GM06990 (cell line): ENCODE measurements at places on chromosomes 11 and 22.
A peak's percentile ranks its signal among the peaks of the same experiment; 100 is the strongest.

GRCh38 chr22:36383110-36383581 is 4.6 kb downstream of the MYH9 start:
- DNase-seq, result peak; percentile 70

- no peak for DNase-seq
Measured at GRCh38 chr22:24576778-24577177, 16.1 kb downstream of the LRRC75B start.

DNA sequence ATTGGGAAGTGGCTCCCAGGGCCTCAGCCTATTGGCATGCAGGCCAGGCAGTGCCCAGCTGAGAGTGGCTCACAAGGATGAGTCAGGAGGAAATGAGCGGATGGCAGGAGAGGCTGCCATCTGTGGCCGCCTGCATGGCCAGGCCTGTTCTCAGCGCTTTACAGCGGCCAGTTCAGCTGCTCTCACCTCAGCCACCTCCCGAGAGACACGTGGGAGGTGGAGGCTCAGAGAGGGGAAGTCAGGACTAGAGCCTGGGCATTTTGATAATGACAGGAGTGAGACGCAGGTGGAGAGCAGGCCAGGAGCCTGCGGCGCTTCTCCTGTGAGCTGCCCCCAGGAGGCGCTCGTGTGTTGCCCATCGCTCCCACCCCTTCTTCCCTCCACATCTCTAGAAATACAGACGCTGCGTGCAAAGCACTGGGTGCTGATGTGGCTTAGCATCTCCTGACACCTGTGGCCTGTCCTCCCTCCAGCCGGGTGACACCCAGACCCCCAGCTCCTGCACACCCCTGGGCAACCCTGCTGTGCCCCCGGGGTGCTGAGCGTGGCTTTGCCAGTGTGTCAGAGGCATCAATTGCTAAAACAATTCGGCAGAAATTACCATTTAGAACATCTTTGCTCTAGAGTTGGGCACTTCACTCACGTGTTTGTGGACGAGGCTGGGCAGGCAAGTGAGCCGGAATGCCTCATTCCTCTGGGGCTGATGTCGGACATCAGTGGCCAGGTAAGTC is 21.4 kb upstream of the PANX2 start:
- DNase-seq, result peak; percentile 69

GRCh38 chr22:38262051-38262795 is 10.6 kb downstream of the TMEM184B start:
- DNase-seq, result peak; percentile 67

DNA sequence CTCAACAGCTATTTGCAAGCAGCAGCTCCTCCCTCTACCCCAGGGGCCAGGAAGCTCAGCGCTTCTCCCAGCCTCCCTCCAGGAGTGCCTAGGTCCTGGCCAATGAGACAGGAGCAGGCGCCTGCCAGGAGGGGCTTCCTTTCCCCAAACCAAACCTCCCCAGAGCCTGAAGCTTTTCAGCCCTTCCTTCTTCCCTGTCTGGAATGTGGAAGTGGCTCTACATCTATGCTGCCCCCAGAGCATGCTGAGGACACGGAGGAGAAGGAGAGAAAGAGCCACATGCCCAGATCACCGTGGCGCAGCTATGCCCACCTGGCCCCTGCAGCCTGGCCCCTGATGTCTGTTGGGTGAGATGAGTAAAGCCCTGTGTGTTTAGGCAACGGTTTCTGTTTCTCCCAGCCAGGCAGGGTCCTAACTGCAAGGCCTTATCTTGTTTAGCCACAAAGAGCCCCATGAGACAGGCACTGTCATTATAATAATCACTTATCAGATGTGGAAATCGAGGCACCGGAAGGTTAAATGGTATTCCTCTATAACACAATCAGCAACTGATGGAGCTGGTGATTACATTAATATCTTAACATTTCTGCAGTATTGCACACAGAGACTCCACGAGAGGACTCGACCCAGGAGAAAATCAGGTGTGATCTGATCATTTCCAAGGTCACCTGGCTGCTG is 315.8 kb downstream of the CTTN start:
- DNase-seq, result no peak

GRCh38 chr22:20319041-20319744 is 667 bp downstream of the DGCR6L start:
- DNase-seq, result no peak

- DNase-seq, result peak; percentile 18
Measured at GRCh38 chr11:93783765-93784144, 327 bp upstream of the MED17 start.

GRCh38 chr11:25860677-25861450 is 471.1 kb upstream of the ANO3 start:
- no peak for DNase-seq

DNA sequence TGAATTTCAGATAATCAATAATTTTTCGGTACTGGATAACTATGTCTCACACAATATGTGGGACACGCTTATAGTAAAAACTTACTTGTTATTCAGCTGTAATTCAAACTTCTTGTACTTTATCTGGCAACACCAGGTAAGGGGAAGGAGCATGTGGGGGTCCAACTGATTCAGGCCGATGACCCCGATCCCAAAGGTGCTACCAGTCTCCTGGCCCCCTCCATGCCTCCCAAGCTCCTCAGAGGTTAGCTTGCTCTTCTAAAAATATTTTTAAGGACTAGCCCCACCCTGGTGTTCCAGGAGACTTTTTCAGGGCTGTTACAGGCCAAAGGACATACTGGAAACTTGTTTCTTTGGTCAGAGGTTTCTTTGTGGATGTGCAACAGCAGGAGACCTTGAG is 61.8 kb upstream of the ALX4 start:
- DNase-seq, result no peak

DNA sequence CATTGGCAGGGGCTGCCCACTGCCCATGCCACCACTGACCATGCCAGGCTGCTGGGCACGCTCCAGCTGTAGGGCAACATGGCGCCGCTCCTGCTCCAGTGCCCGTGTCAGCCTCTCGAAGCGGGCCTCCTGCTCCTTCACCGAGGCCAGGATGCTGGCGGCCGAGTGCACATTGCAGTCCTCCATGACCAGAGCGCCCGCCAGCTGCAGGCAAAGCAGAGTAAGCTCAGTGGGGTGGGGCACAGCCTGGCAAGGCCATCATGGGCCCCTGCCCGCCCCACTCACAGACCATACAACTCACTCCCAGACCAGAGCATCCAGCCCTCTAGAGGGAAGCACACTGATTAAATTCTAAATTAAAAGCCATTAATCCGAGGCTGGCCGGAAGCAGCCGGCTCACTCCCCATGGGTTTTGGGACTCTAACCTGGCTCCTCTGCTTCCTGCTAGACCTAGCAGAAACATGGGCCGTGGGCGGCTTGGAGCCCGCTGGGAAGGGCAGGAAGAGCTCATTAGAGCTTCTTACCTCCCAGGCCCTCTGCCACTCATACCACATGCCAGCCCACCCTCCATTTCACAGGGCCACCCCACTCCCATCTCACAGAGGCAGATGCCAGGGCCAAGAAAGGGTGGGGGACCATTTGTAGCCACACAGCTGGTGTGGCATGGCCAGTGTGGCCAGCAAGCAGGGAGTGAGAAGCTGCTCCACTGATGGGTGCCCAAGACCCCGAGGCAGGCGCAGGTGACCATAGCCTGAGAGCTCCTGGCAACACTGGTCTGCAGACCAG is 25.8 kb downstream of the ARVCF start:
- no peak for DNase-seq

DNA sequence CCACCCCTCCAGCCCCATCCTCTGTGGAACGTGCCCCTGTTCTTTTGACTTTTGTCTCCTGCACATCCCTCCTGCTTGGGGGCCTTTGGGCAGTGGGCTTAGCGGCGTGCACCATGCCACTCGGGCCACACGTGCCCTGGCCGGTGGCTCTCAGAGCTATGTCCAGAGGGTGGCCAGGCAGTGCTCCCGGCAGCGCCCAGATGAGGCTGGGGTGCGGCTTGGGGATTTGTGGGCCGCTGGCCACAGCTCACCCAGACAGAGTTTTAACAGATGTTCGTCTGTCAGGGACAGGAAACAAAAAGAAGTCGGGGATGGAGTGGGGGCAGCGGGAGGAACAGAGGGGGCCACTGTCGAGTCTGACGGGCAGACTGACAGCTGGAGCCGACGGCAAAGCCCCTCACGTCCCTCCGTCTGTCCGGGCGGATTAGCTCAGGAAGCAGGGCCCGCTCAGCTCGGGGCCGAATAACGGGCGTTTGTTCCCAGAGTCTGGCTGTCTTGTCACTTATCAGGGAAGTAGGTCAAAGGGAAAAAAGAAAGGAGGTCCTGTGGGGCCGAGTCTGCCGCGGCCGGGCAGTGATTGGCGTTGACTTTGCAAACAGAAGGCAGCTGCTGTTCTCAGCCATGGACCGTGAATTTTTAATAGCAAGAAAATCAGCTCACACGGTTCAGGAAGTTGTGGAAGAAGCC is 61.6 kb downstream of the LRP5 start:
- no peak for DNase-seq

DNA sequence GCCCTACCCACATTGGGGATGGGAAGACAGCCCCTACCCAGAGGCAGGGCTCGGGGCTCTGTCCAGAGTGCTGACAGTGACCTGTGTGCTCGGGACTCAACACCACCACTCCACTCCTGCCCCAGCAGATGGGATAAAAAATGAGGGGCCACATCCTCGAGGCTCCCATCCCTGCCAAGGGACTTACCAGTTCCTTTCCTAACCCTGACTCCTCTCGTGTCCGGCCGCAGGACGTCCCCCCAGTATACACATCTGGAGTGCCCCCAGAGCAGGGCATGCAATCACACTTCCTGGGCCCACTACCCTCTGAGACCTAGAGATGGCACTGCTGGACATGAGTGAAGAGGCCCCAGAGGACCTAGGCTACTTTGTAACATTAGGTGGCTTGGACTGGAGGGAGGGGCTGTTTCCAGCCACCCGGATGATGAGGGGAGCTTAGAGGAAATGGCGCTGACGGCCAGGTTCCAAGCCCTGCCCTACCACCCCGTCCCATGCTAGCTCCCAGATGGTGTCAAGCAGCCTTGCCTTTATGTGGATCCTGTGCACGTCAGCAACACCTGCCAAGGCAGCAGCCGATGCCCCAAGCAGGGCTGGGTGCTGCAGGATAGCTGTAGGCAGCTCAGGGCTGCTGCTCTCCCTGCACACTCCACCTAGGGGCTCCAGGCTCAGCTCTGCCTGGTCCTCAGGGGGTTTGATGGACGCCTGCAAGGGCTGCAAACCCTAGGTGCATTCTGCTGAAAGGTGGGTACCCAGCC is 86.6 kb downstream of the DGCR2 start:
- no peak for DNase-seq

DNA sequence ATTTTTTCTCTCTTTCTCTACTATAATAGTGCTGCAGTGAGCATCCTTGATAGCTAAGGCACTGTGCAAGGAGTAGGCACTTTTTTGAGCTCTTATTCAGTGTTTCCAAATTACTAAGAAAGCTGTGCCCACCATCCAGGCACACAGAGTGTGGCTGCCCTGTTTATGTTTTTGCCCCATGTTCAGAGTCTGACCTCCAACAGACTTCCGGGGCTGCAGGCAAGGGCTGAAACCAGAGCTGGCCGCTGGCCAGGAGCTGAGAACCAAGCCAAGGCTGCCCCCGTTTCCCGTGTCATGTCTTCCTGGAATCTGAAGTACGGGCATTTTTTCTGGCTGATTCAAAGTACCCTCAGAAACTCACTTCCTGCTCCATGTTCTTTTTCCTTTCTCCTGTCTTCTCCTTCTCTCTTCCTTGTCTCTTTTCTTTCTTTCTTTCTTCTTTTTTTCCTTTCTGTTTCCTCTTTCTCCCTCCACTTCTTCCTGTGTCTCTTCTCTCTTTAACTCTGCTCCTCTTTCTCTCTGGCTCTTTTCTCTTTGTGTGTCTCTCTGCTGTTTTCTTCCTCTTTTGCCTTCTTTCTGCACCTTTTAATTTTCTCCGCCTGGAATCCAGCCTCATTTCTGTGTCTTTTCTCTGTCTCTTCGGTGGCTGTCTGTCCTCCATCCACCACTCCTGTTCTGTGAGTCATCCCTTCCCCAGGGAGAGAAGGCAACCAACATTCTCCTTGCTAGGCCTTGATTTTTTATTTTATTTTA is 17.0 kb upstream of the KCTD14 start:
- DNase-seq, result peak; percentile 45

DNA sequence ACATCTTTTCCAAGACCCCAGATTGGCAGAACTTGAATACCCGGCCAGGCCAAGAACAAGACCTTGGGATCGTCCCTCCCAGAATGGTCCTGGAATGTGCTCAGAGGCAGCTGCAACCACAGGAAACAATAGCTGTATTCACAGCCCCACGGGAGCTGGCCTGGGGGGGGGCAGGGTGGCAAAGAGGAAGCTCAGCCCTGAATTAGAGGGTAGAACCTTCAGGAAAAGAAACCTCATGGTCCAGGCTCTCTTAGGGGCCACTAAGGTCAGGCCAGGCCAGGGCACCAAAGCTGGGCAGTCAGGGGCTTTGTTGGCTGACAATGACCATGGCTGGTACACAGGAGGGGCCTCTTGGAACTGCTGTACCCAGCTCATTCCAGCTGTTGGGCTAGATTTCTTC is 17.3 kb downstream of the RPL27A start:
- DNase-seq, result no peak

DNA sequence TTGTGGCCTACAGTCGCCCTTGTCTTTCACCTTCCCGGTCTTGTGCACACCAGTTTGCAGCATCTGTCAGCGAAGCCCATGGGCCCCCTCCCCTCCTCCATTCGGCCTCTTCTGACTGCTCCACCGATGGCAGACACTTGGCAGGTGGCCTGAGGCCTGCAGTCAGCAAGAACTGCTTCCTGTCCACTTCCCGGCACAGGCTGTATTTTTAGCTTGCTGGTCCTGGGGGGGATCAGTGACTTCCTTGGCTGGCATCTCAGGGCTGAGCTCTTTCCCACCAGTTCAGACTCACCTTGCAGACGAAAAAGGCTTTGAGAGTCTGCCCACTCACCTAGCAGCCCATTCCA is 106.4 kb downstream of the SYN3 start:
- DNase-seq, result no peak

DNA sequence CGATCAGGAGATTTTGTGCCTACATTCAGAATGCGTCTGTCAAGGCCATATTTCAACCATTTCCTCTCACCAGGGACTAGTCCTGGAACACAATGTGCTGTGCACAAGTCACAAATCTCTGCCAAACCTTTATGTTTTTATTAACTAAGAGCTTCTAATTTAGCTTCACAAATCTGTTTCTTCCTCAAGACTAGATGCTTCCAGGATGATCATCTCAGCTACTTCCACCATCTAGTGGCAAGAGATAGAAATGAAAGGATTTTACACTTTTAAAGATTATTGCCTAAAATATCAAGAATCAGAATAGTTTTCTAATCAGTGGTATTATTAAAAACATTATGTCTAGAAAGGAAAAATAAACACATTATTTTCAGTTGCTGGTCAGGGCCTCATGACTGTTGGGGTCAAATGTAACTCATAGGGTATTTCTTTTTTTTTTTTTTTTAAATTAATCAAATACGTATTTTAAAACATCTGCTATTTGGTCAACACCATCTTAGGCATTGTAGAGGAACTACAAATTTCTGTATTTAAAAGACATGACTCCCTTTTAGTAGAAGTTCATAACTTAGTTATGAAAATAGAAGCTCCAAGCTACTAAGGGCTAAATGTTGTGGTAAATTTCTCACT is 1102.6 kb downstream of the DLG2 start:
- no peak for DNase-seq

DNA sequence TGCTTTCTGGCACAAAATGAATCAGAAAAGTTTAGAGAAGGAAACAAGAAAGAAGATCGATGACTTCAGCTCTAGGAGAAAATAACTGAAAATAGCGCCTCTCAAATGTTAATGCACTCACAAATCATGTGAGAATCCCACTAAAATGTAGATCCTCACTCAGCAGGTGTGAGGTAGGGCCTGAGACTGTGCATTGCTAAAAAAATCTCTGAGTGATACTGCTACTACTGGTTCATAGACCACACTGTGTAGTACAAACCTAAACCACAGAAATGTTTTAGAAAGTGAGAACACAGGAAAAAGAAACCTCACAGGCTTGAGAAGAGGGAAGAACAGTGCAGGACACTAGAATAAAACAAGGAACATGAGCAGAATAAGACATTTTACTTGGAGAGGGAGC is 2.0 kb downstream of the OR8D4 start:
- peak; percentile 36 for DNase-seq
